GM12892 (cell line): ENCODE measurements at places on chromosomes 11 and 22.

DNA sequence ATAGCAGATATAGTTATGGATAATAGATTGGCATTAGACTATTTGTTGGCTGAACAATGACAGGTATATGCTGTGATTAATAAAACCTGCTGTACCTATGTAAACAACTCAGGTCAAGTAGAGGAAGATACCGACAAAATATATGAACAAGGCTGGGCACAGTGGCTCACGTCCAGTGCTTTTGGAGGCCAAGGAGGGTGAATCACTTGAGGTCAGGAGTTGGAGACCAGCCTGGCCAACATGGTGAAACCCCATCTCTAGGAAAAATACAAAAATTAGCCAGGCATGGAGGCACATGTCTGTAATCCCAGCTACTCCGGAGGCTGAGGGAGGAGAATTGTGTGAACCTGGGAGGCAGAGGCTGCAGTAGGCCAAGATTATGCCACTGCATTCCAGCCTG is 14.0 kb upstream of the CHKA start:
- no peak for DNase-seq

- no peak for DNase-seq
Measured at GRCh38 chr11:1695548-1696108, 1.4 kb upstream of the KRTAP5-6 start.

DNA sequence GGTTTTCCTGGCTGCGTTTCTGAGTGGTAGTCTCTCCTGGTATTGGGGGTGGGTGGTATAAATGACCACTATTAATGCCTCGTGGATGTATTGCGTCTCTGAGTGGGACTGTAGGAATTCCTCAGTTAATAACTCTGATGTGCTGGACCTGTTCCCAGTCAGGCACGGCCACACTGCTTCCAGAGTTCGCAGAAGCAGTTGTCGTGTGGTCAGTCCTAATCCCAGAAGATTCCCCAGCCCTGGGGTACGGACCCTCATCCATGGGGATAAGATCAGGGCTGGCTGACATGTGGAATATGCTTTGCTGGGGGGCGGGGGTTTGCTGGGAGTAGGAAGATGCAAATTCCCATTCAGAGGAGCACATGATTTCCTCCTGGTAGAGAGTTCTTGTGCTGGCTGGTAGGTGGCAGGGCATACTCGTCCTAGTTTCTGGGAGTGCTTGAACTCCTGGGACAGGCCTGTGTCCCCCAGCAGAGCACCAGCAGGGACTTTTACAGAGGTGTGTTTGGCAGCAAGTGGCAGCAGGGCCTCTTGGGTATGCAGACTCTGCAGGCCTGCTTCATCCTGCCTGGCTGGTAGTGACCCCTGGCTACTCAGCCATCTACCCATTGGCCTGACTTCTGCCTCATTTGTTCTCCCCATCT is 157.4 kb downstream of the NAV2 start:
- DNase-seq = no peak

GRCh38 chr11:2393111-2393868 is 7.3 kb upstream of the TSSC4 start:
- no peak for DNase-seq

DNA sequence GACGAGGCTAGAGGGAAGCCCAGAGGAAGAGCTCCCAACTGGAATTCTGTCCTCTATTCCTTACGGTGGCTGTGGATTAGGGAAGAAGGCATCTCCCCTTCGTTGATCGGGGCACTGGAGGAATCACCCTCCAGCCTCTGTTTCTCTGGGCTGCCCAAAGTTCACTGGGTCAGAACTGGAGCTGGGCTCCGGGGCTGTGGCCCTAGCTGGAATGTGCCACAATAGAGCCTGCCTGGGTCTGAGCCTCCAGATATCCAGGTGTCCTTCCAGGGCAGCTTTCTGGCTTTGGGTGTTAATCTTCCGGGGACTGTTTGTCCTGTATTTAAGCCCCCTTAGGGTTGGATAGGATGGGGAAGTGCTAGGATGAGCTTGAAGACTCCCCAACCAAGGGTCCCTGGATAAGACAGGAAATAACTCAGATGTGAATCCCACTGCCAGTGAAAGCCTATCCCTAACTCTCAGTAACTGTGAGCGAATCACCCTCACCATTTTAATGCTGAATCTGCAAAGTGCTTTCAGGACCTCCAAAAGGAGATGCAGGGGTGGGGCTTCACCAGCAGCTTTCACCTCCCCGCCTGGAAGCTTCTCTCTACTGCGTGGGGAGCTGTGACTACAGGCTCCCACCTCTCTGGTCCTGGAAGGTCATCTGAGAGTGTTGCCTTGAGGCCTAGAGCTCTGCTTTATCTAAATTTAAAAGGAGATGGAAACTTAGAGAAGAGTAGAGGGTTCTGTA is 9.5 kb downstream of the YPEL4 start:
- DNase-seq = no peak

DNA sequence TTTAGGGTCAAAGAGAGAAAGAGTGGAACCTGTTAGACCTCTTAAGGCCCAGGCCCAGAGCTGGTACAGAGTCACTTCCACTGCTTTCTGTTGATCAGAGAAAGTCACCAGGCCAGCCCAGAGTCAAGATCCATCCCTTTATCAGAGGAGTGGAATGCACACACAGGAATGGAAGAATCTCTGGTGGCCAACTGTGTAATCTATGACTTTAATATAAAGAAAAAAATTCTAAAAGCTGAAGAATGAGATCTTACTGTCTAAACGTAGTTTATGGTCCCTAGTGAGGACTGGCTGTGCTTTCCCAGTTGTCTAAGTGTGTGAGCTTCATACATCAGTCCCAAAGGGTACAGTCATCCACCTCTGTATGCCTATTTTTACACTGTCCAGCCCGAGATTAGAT is 51.0 kb downstream of the PPFIBP2 start:
- DNase-seq = no peak

DNA sequence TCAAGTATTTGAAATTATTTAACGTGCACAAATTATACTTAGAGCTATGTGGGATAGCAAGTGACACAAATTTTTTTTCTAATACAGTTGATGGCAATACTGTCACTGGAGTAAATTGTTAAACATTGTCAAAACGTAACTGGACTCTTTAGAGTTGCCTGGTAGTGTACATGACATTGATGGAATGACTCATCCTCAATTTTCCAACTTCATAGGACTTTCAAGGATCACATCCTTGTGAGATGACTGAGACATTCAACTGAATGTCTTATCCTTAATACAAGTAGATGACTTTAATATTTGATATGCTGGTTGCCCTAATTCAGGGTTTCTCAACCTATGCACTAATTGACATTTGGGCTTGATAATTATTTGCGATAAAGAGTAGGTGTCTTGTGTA is 310.0 kb downstream of the SWAP70 start:
- DNase-seq = no peak

- no peak for DNase-seq
Measured at GRCh38 chr11:93330446-93330984, at the start of gene DEUP1. TSS of gene DEUP1 (plus strand) at chr11:93330742. CDS start at chr11:93332260, 1,518 bp downstream.

DNA sequence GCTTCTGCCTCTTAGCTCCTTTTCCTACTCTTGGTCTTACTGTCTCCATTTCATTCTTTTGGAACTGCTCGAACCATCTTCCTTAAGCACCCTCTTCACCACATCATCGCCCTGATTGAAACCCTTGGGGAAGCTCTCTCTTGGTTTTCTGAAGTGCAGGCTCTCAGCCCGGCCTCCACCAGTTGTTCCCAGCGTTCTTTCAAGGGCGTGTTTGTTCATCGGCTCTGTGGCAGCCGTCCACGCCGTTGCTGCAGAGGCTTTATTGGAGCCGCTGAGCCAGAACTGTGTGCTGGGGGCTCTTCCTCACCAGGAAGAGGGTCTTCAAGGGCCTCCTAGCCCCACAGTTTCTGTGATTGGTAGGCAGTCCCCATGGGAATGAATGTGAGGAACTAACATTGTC is 214.1 kb downstream of the TBC1D22A start:
- no peak for DNase-seq

GRCh38 chr11:64249563-64250414 is 1.5 kb upstream of the PLCB3 start:
- no peak for DNase-seq

DNA sequence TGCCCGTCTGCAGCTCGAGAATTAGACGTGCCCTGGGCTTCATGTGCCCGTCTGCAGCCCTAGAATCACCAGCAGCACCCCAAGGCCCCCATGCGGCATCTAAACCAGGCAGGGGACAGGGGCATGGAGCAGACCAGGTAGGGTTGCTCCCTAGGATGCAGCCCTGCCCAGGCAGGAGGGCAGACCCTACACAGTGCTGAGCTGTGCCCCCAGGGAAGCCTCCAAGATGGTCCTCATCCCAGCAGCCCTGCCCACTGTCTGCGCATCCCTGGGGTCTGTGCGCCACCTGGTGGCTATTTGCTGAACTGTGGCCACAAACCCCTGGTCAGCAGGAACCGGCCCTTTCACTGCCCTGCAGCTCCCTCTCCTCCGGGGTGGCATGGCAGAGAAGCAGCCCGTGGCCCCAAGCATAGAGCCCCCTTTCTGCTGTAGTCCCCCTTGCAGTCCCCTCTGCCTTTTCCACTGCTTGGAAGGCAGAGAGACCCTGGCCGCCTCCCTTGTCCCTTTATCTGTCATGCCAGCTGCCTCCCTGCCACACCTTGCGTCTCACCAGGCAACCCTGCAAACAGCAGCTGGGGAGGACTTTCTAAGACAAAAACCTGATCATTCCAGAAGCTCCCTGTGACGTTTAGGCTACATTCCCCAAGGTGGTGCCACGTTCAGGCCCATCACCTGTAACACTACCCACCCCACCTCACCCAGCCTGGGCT is 86.6 kb downstream of the KCNQ1 start:
- peak; percentile 60 for DNase-seq

GRCh38 chr22:50169774-50170341 is 673 bp upstream of the PANX2 start:
- no peak for DNase-seq

- no peak for DNase-seq
Measured at GRCh38 chr22:35627267-35628041, 10.3 kb upstream of the MB start.

- DNase-seq = no peak
Measured at GRCh38 chr22:22079404-22080148, 97.0 kb upstream of the TOP3B start.

- DNase-seq = peak; percentile 54
Measured at GRCh38 chr22:24424001-24424900, 3.1 kb upstream of the ADORA2A start.

DNA sequence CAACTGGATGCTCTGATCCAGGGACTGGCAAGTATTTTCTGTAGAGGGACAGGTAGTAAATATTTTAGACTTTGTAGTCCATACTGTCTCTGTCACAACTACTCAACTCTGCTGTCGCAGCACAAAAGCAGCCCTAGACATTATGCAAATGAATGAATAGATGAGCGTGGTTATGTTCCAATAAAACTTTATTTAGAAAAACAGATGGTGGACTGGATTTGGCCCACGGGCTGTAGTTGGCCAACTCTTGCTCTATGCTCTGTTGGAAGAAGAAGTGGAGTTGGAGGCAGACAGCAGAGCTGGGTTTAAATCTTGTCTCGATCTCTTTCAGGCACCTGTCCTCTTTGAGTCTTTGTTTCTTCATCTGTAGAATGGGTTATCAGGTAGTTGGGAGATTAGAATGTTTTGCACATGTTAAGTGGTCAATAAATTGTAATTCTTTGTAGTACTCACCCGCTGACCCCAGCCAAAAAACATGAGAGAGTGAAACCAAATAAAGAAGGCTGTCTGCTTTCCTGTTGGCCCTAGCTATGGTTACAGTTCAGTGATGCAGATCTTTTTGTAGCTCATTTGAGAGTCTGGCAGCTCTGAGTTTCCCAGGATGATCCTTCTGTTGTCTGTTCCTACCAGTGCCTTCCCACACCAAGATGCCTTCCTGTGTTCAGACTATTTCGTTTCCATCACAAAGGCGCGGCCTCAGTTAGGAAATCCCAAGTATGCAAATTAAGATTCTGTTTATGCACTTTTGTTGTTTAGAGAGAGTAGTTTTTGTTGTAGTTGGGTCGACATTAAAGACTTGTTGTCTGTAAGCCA is 198.1 kb upstream of the SEZ6L start:
- no peak for DNase-seq

GRCh38 chr11:119709638-119710346 is 19.2 kb downstream of the NECTIN1 start:
- DNase-seq = no peak

DNA sequence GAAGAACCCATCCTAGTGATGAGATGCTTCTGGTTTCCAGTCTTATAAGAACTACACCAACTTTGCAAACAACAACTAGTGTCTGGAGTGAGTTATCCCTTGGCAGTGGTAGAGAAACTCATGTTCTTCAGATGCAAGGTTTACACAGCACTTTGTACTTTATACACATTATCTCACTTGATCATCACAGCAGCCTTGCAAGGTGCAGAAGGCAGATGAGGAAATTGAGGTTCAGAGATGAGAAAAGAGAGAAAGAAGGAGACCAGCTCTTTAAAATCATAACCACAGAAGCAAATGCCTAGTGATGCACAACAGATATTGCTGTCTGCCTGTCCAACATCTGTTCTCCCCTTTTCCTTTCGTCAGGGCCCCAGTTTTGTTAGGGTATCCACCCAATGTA is 16.7 kb upstream of the CD44 start:
- no peak for DNase-seq

GRCh38 chr11:102530558-102530957 is at the start of gene MMP7:
TSS of gene MMP7 (minus strand) at chr11:102530747. CDS start at chr11:102530700, 47 bp downstream.
- no peak for DNase-seq

GRCh38 chr11:46119352-46120216 is 1.7 kb downstream of the PHF21A start:
- DNase-seq = no peak

- DNase-seq = no peak
Measured at GRCh38 chr11:103668859-103669258, 367.6 kb upstream of the DDI1 start.

DNA sequence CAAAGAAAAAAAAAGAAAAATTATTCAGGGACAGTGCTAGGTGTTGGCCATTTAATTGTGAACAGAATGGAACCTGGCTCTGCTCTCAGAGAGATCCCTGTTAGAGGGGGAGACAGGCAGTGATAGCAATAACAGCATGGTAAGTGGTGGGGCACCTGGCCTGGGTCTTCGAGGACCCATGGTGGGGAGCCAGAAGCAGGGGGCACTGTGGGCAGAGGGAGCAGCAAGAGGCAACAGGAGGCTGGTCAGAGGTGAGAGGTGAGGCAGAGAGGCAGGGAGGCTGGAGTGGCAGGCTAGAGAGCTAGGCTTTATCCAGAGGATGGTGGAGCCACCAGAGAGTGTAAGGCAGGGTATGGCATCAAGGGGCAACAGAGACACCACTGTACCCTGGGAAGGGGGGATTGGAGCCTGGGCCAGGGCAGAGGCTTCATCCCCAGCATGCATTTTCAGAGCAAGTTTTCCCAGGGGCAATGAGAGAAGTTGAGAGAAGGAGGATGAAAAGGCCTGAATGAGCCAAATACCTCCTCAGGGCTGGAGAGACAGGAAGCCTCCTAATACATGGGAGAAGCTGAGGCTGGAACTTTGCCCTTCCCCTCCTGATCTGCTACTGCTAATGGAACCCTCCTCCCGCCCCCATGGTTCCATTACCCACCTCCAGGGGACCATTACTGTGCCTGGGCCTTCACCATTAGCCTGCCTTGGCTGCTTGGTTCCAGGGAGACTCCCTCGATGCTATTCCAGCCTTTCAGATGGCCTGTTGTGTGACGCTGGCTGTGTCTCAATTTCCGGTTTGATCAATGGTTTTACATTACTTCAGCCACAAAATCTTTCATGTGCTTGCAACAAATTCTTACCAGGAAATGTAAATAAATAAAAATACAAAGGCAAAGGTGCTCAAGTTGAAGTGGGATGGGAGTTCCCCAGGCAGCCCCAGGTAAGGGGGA is 2.6 kb upstream of the P2RY2 start:
- DNase-seq = no peak
